ENCODE measurements at places on chromosomes 7 and 10. TPM values are rescaled to one million over a fixed set of nuclear protein-coding genes. Genes with fewer than 3 reads are reported as not detected.

The SVOPL gene
- not detected for total RNA-seq

The PRRT4 gene
- 0.28 TPM for total RNA-seq

The UTF1 gene
- total RNA-seq: not detected

The DNAJC1 gene
- total RNA-seq: 20.1 TPM

The CYP2C9 gene
- total RNA-seq: not detected

The FBXO24 gene
- 0.27 TPM for total RNA-seq

The GDF2 gene
- total RNA-seq: not detected

The ARHGAP12 gene
- 25.9 TPM for total RNA-seq

The TMEM196 gene
- not detected for total RNA-seq

The WEE2 gene
- not detected for total RNA-seq

The ZNF365 gene
- 6.0 TPM for total RNA-seq

The SPDYE2 gene
- total RNA-seq: not detected

The GPR22 gene
- not detected for total RNA-seq

The TPK1 gene
- 1.3 TPM for total RNA-seq

The PVRIG gene
- not detected for total RNA-seq

The EVX1 gene
- not detected for total RNA-seq

The PNLIPRP3 gene
- 13.4 TPM for total RNA-seq

The SFTPD gene
- 0.07 TPM for total RNA-seq

The CCDC3 gene
- total RNA-seq: 0.32 TPM

The SPDYE9 gene
- not detected for total RNA-seq

The ANKRD1 gene
- total RNA-seq: not detected

The SSBP1 gene
- 260 TPM for total RNA-seq

Measured in foreskin keratinocyte (primary cell).